ENCODE measurements at places on chromosomes 4 and X. TPM values are rescaled to one million over a fixed set of nuclear protein-coding genes. Genes with fewer than 3 reads are reported as not detected.

The SUPT20HL2 gene
- total RNA-seq, result not detected

GRCh38 chr4:113684534-113685091 is 76.9 kb downstream of the CAMK2D start:
- H3K36me3 ChIP-seq, result peaks cover 72% of the 10 kb centered on the region
- H3K4me3 ChIP-seq, result no peak overlapping the region
- H3K27ac ChIP-seq, result peak overlapping the region; percentile 94
- no peaks in the 10 kb centered on the region for H3K27me3 ChIP-seq

The GASK1B gene
- total RNA-seq, result not detected

The NEXMIF gene
- total RNA-seq, result 0.49 TPM

- peaks cover 46% of the 10 kb centered on the region for H3K27me3 ChIP-seq
- no peak overlapping the region for H3K4me3 ChIP-seq
- H3K27ac ChIP-seq, result no peak overlapping the region
- H3K36me3 ChIP-seq, result no peaks in the 10 kb centered on the region
- no peak for DNase-seq
- peaks cover 10% of the 10 kb centered on the region for H3K4me1 ChIP-seq
Measured at GRCh38 chr4:74097631-74098426, 1.2 kb downstream of the CXCL2 start.

The IL2 gene
- total RNA-seq, result 5.4 TPM

DNA sequence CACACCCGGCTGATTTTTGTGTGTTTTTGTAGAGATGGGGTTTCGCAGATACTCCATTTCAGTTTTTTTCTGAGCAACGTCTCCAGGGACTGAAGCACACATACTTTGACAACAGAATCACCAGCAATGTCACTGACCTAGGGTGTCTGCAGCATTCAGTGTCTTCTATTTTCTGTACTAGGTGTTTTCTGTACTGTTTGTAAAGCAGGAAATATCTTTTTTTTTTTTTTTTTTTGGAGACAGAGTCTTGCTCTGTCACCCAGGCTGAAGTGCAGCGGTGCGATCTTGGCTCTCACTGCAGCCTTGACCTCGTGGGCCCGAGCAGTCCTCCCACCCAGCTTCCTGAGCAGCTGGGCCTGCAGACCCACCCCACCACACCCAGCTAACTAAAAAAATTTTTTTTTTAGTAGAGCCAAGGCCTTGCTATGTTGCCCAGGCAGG is 8.9 kb downstream of the ADD1 start:
- peaks cover 11% of the 10 kb centered on the region for H3K36me3 ChIP-seq
- no peak for DNase-seq
- H3K27ac ChIP-seq, result peak overlapping the region; percentile 79
- peak overlapping the region; percentile 54 for H3K4me3 ChIP-seq
- no peaks in the 10 kb centered on the region for H3K27me3 ChIP-seq

- peaks cover 2% of the 10 kb centered on the region for H3K27me3 ChIP-seq
- no peaks in the 10 kb centered on the region for H3K36me3 ChIP-seq
- no peak overlapping the region for H3K4me3 ChIP-seq
- no peak overlapping the region for H3K27ac ChIP-seq
- no peak for DNase-seq
Measured at GRCh38 chr4:8702020-8702495, 109.5 kb downstream of the CPZ start.

DNA sequence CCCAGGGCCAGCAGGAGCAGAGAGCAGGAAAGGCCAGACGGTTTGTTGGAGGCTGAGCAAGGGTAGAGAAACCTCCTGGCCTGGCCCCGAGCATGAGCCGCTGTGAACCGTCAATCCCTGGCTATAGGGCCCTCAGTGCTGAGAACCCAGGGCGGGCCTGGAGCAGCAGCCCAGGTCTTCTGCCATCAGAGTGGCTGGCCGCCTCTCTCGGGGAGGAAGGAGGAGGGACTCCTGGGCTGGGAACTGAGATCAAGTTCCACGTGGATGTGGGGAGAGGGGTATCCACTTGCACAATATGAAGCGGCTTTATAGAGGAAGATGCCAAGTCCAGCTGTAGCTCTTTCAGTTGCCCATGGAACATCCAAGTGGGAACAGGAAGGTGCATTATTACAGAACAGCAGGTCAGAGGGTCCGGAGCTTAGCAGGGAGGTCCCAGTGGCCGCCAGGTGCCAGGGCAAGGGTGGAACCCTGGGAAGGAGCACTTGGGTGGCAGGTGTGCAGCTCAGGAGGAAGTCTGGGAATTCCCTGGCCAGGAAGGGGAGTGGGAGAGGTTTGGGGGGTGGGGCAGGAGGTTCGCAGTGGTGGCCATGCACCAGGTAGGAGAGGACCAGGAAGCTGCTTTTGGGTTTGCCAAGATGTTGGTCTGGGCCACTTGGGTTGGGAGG is 31.7 kb upstream of the CRMP1 start:
- no peaks in the 10 kb centered on the region for H3K36me3 ChIP-seq
- no peaks in the 10 kb centered on the region for H3K4me1 ChIP-seq
- no peak for DNase-seq
- H3K27ac ChIP-seq, result no peak overlapping the region
- no peak overlapping the region for H3K4me3 ChIP-seq
- H3K27me3 ChIP-seq, result peaks cover 4% of the 10 kb centered on the region

GRCh38 chr4:53192496-53192895 is 173.4 kb downstream of the SCFD2 start:
- H3K4me3 ChIP-seq, result no peak overlapping the region
- DNase-seq, result no peak
- H3K4me1 ChIP-seq, result no peaks in the 10 kb centered on the region

- H3K4me1 ChIP-seq, result no peaks in the 10 kb centered on the region
- no peak overlapping the region for H3K4me3 ChIP-seq
- DNase-seq, result no peak
- H3K27ac ChIP-seq, result no peak overlapping the region
- peaks cover 6% of the 10 kb centered on the region for H3K27me3 ChIP-seq
Measured at GRCh38 chrX:16148896-16149295, 18.4 kb upstream of the MAGEB17 start.

GRCh38 chr4:127018381-127018780 is 614.4 kb upstream of the INTU start:
- no peaks in the 10 kb centered on the region for H3K36me3 ChIP-seq
- DNase-seq, result no peak
- no peak overlapping the region for H3K27ac ChIP-seq

DNA sequence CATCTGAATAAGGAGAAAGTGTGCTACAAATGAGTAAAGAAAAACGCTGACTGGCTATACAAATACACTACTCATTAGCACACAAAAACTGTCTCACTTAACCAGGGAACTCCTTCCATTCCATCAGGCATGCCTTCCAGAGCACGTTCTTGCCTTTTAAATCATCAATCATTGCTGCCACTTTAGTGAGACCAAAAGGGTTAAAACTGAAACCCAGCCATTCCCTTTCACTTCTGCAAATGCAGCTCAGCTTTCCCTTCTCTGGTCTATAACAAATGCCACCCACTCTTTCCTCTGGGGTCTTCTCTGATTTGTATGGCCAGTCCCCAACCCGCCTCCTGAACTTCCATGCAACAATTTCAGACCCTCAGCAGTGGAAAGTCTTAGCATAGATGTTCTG is 231.5 kb downstream of the TRIML1 start:
- no peaks in the 10 kb centered on the region for H3K27me3 ChIP-seq
- H3K27ac ChIP-seq, result no peak overlapping the region
- H3K36me3 ChIP-seq, result no peaks in the 10 kb centered on the region
- no peak overlapping the region for H3K4me3 ChIP-seq

DNA sequence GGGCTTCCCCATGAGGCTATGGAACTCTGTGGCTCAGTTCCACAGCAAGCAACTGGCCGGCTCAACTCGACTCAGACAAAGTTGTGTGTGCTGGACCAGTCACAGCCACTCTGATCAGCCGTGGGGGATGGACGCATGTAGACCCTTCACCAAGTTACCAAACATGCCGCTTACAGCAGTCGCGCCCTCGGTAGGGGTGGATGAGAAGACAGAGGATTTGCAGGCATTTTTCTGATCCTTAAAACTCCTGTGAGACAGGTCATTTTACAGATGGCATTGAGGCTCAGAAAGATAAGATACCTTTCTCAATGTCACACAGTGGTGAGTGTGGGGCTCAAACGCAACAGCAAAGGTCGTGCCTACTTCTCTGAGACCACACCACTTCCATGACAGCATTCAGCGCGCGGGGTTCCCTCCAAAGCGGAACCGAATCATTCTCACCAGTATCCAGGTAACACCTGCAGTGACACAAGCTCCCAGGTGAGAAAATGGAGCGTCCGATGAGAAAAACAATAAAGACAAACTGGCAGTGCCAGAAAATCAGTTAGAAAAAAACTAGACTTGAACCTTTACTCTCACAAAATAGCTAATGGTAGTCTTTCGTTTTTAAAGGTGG is 83.6 kb downstream of the RELL1 start:
- H3K4me3 ChIP-seq, result no peak overlapping the region
- no peak for DNase-seq
- H3K36me3 ChIP-seq, result no peaks in the 10 kb centered on the region
- H3K4me1 ChIP-seq, result peaks cover 10% of the 10 kb centered on the region
- H3K27me3 ChIP-seq, result no peaks in the 10 kb centered on the region
- H3K27ac ChIP-seq, result no peak overlapping the region

GRCh38 chr4:7746351-7747061 is 193.2 kb downstream of the AFAP1 start:
- DNase-seq, result no peak
- H3K27ac ChIP-seq, result no peak overlapping the region
- peaks cover 25% of the 10 kb centered on the region for H3K4me1 ChIP-seq
- no peaks in the 10 kb centered on the region for H3K36me3 ChIP-seq
- H3K4me3 ChIP-seq, result no peak overlapping the region

DNA sequence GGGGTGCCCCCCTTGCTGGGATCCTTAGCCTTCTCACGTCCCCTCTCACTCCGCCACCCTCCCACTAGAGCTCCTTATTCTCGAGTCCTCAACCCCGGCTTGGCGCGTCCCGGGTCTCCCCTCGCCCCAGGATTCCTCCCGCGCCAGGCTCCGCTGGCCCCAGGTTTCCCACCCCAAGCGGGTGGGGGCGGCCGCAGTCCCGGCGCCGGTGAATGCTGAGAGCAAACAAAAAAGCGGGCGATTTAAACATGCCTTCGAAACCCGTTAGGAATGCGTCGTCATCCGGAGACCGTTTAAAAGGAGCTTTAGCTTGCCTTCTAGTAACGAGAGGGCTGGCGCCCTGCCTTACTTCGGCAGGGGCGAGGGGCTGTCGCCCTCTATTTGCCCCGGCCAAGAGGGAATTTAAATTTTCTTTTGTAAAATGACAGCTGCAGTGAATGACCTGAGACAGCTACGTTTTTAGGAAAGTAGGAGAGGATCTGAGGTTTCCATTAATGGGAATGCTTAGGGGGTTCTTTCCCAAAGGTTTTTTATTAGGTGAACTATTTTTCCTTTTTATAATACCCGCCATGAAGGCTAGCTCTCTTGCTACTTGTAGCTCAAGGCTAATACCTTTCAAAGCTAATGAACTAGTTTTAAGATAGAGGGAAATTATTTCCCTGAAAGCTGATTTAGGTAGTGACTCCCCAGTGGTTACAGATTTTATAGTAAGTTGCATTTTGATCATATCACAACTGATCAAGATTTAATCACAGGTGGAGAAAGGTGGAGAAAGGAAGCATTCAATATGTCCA is 3.1 kb downstream of the JADE1 start:
- peak; percentile 59 for DNase-seq
- H3K27ac ChIP-seq, result peak overlapping the region; percentile 95
- no peaks in the 10 kb centered on the region for H3K27me3 ChIP-seq
- peak overlapping the region; percentile 83 for H3K4me3 ChIP-seq

The CNGA1 gene
- total RNA-seq, result not detected

- no peak overlapping the region for H3K27ac ChIP-seq
- H3K27me3 ChIP-seq, result no peaks in the 10 kb centered on the region
- H3K36me3 ChIP-seq, result no peaks in the 10 kb centered on the region
- H3K4me1 ChIP-seq, result no peaks in the 10 kb centered on the region
- DNase-seq, result no peak
Measured at GRCh38 chrX:120402369-120402768, 40.5 kb downstream of the ATP1B4 start.

DNA sequence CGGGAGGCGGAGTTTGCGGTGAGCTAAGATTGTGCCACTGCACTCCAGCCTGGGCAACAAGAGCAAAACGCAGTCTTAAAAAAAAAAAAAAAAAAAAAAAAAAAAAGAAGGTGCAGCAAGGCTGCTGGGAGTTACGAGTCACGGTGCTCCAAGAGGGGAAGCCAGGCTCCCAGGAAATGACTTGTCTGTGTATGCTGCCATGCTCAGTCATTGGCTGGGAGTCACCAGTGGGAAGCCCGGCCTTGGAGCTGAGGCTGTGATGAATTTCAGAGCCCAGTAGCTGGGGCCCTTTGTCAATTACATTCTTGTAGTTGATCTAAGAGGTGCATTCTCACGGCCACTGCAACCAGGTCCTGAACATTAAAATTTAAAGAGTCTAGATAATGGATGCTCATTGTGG is 1105.1 kb upstream of the TENM3 start:
- DNase-seq, result no peak
- H3K36me3 ChIP-seq, result no peaks in the 10 kb centered on the region
- H3K27ac ChIP-seq, result no peak overlapping the region
- no peaks in the 10 kb centered on the region for H3K4me1 ChIP-seq
- no peaks in the 10 kb centered on the region for H3K27me3 ChIP-seq

GRCh38 chr4:16297003-16297402 is 70.7 kb upstream of the TAPT1 start:
- no peaks in the 10 kb centered on the region for H3K27me3 ChIP-seq
- H3K4me3 ChIP-seq, result no peak overlapping the region
- no peaks in the 10 kb centered on the region for H3K4me1 ChIP-seq
- H3K36me3 ChIP-seq, result no peaks in the 10 kb centered on the region
- DNase-seq, result no peak

The RAB33A gene
- 28.2 TPM for total RNA-seq

- H3K36me3 ChIP-seq, result no peaks in the 10 kb centered on the region
- no peak overlapping the region for H3K27ac ChIP-seq
- H3K4me1 ChIP-seq, result no peaks in the 10 kb centered on the region
- H3K4me3 ChIP-seq, result no peak overlapping the region
- H3K27me3 ChIP-seq, result no peaks in the 10 kb centered on the region
Measured at GRCh38 chrX:42680666-42681065, 97.3 kb downstream of the PPP1R2C start.

The SLC9B1 gene
- total RNA-seq, result 2.4 TPM

- H3K4me3 ChIP-seq, result no peak overlapping the region
- no peak for DNase-seq
- H3K27ac ChIP-seq, result no peak overlapping the region
Measured at GRCh38 chr4:101774807-101775206, 15.7 kb upstream of the BANK1 start.

The CDKL2 gene
- 0.83 TPM for total RNA-seq

GRCh38 chr4:10061650-10062415 is 40.5 kb upstream of the SLC2A9 start:
- H3K36me3 ChIP-seq, result peaks cover 19% of the 10 kb centered on the region
- no peak overlapping the region for H3K27ac ChIP-seq
- H3K4me3 ChIP-seq, result no peak overlapping the region
- DNase-seq, result no peak
- H3K27me3 ChIP-seq, result no peaks in the 10 kb centered on the region
- no peaks in the 10 kb centered on the region for H3K4me1 ChIP-seq

DNA sequence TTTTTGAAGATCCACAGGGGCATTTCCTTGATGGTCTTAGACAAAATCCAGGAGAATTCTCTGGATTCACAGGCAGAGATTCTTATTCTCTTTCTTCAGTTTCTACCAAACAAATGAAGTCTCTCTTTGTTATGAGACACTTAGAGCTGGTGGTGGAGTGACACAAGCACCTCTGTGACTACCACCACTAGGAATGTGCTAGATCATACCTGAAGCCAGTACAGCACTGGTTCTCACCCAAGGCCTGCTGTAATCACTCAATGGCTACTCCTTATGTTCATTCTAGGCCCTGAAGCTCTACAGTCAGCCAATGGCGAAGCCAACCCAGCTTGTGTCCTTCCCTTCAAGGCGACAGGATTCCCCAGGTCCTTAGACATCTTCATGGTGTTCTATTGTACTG is 482.3 kb downstream of the TRAM1L1 start:
- H3K36me3 ChIP-seq, result no peaks in the 10 kb centered on the region
- H3K4me1 ChIP-seq, result no peaks in the 10 kb centered on the region
- no peak overlapping the region for H3K4me3 ChIP-seq
- DNase-seq, result no peak
- H3K27me3 ChIP-seq, result no peaks in the 10 kb centered on the region

- H3K36me3 ChIP-seq, result no peaks in the 10 kb centered on the region
- H3K27me3 ChIP-seq, result no peaks in the 10 kb centered on the region
- no peak for DNase-seq
Measured at GRCh38 chrX:27619459-27619858, 29.3 kb downstream of the DCAF8L2 start.
